ENCODE measurements at places on chromosomes 2 and 18. TPM values are rescaled to one million over a fixed set of nuclear protein-coding genes. Genes with fewer than 3 reads are reported as not detected.

The SCYGR4 gene
- total RNA-seq: not detected

The MAB21L4 gene
- total RNA-seq: not detected

The PLEK gene
- total RNA-seq: 7.2 TPM

The NCKAP1 gene
- 135 TPM for total RNA-seq

The GYPC gene
- total RNA-seq: 121 TPM

The SPHKAP gene
- 107 TPM for total RNA-seq

The SMAD7 gene
- 12.0 TPM for total RNA-seq

The SSB gene
- 52.7 TPM for total RNA-seq

The COBLL1 gene
- 15.2 TPM for total RNA-seq

The GCG gene
- not detected for total RNA-seq

The BMP10 gene
- 0.35 TPM for total RNA-seq

The INHBB gene
- total RNA-seq: 7.1 TPM

The AGXT gene
- total RNA-seq: not detected

The VWC2L gene
- not detected for total RNA-seq

The OTOS gene
- total RNA-seq: not detected

The HOXD1 gene
- not detected for total RNA-seq

The SLC9A2 gene
- 0.14 TPM for total RNA-seq

The SOX11 gene
- 1.1 TPM for total RNA-seq

The INSIG2 gene
- total RNA-seq: 13.0 TPM

The WIPF1 gene
- total RNA-seq: 19.4 TPM

The TGFA gene
- 1.0 TPM for total RNA-seq

The TUBA4B gene
- not detected for total RNA-seq
